ENCODE measurements at places on chromosomes 5 and 9.

- no peak for DNase-seq
These were observed 3.9 kb upstream of the SPINK1 start for GRCh38 chr5:147835386-147835798.

DNA sequence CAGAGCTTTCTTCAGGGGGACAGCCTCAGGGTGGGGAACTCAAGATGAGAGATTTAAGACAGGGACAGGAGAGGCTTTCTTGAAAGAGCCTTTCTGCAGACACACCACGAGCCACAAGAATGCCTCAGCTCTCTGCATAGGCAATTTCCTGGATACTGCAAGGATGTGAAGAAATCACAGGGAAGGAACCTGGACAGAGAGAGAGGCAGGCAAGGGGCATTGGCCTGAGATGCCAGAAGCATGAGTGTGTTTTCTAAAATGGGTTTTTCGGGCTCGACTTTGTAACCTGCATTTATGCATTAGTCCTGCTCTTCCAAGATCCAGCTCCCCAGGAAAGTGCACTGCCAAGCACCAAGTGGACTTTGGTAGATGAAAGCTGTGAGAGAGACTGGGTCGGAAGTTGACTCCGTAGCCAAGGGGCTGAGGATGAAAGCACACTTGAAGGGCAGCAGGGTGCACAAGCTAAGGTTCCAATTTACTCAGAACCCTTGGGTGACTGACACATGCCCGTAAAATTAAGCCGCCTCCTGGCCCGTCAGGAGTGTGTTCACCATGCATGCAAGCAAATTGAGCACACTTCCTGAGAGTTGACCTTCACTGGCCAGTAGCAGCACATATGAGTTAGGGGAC is 90.9 kb downstream of the CFAP90 start:
- no peak for DNase-seq

DNA sequence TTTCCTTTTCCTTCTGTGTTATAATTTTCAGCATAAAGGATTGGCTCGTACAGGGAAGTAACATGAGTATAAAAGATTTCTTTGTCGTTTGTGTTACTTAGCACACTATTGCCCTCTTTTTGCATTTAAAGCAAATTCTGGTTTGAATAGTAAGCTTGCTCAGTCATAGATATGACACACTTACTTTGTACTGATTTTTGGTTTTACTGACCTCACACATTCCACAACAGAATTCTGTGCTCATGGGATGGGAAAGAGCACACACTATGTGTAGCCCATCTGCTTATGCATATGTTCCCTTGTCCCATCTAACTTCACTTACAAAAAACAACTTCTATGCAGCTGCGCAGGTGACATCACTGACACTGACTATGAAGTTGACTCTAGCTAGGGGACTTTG is 111.9 kb upstream of the MTAP start:
- DNase-seq = no peak

DNA sequence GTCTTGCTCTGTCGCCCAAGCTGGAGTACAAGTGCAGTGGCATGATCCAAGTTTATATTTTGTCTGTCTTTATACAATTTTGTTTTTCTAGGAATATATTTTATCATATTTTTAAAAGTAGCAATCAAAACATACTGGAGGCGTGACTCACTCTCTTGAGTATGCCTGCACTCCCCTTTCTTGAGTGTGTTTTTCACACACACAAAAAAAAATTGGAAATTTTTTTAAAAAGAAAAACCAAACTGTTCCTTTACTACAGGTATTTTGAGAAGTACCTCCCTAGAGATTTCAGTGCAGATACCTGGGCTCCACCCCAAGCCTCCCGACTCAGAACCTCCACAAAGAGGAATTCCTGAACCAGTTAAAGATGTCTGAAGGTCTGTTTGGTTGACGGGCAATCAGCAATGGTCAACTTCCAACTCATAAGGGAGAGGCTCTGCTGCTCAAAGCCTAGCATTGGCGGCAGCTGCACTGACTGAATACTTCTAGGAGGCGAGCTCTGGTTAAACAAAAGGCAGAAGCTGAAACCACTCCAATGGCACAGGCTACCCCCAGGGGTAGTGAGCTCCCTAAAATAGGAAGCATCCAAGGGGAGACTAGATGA is 27.4 kb downstream of the PDE6A start:
- no peak for DNase-seq

DNA sequence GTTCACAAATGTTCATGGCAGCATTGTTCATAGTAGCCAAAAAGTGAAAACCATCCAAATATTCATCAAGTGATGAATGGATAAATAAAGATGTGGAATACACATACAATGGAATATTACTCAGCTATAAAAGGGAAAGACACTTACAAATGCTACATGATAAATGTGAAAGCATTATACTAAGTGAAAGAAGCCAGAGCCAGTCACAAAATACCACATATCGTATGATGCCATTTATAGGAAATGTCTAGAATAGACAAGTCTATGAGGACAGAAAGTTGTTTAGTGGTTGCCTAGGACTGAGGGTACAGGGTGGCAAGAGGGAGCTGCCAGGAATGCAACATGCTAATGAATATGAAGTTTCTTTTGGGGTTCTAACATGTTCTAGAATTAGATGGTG is 148.7 kb downstream of the DEPDC1B start:
- no peak for DNase-seq

- DNase-seq = no peak
These were observed 703 bp downstream of the FAM120AOS start for GRCh38 chr9:93452710-93453046.

Data from upper lobe of right lung (tissue), 1 donor.